ENCODE measurements at places on chromosomes 2 and 18.

- no peak for DNase-seq
These were observed 86.7 kb downstream of the ACAA2 start for GRCh38 chr18:49726675-49726963.

- DNase-seq = no peak
These were observed 149.0 kb upstream of the ZNF516 start for GRCh38 chr18:76643996-76644395.

- DNase-seq = no peak
These were observed 5.8 kb downstream of the MYCN start for GRCh38 chr2:15945909-15946705.

GRCh38 chr2:150088538-150088937, 398.9 kb downstream of the RND3 start:
- DNase-seq = no peak

- DNase-seq = no peak
These were observed 151.3 kb upstream of the THUMPD2 start for GRCh38 chr2:39930175-39930917.

DNA sequence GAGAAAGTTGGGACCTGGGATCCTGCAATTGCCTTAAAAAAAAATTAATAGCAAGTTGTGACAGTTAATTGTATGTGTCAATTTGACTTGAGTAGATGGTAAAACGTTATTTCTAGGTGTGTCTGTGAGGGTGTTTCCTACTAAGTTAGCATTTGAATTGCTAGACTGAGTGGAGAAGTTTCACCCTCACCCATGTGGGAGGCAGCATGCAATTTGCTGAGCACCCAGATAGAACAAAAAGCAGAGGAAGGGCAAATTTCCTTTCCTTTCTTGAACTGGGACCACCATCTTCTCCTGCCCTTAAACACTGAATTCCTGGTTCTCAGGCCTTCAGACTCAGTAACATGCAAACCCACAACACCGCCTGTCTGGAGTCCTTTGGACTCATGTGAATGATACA, 455.7 kb downstream of the GALR1 start:
- DNase-seq = no peak

DNA sequence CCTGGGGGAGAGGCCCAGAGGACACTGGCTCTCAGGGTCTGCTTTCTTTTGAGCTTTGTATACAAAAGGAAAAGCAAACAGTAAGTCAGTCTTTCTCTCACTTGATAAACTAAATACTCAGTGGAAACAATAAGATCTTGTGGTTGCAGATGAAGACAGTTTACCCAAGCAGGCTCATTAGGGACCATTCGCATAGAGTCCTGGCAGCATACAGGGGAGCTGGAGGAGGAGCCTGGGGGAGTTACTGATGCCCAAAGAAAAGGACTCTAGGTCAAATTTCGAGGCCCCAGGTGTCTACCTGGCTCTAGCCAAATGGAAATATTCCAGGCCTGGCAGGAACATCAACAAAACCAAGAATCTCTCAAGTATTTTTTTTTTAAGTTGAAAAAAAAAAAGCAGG, 225.3 kb downstream of the CNTNAP5 start:
- DNase-seq = no peak

DNA sequence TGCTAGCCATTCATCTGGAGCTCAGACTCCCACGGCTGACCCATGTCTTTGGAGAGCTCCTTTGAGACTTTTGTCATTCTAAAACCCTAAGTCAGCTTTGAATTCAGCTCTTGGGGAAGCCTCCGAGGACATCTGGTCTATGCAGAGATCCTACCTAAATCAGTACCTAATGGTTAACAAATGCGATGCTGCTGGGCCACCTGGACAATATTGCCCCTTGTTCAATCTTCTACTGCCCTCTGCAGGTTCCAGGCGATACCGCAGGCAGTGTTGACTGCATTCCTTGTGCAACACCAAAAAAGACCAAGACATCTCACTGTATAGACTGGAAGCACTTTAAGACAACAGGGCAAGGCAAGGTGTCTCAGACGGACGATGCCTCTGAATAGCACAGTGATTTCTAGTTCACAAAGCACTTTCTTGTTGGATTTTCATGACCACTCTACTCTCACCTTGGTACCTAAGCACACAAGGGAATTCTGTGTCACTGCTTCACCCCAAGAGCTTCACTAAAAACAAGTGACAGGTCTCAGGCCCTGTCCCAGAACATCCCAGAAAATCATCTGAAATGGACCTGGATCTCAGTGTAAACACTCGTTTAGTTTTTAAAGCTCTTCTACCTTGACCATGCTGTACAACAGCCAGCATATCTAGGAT, 80.9 kb downstream of the XDH start:
- peak; percentile 77 for DNase-seq

DNA sequence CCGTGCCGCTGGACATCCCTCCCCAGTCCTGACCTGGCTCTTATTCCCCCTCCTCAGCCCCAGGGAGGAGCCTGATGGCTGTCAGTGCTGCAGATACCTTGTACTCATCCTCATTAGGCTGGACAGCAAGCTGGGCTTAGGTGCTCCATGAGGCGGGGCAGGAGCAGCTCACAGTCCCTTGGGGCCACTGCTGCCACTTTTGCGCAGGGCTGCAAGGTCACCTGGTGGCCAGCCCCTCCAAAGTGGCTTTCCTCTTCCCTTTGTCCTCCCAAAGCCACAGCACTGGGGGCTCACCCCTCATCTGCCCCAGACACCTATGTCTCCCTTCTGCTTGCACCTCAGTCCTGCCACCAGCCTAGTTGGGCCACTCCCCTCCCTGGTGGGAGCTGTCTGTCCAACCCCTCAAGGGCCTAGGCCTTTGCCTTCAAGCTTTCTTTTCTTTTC, 60.8 kb downstream of the FAM168B start:
- no peak for DNase-seq

DNA sequence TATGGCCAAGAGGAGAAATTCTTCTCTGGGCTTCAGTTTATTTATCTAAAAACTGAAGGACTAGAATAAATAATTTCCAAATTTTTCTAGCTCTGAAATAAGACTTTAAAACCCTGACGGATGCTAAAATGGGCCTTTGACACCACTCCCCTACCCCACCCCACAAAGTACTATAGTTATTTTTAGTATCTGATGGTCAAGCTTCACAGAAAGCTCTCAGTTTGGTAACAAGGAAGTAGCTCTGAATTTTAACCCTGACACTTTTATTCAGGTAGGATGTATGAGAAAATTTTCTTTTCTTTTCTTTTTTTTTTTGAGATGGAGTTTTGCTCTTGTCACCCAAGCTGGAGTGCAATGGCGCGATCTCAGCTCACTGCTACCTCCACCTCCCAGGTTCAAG, 2.4 kb downstream of the RBKS start:
- no peak for DNase-seq

DNA sequence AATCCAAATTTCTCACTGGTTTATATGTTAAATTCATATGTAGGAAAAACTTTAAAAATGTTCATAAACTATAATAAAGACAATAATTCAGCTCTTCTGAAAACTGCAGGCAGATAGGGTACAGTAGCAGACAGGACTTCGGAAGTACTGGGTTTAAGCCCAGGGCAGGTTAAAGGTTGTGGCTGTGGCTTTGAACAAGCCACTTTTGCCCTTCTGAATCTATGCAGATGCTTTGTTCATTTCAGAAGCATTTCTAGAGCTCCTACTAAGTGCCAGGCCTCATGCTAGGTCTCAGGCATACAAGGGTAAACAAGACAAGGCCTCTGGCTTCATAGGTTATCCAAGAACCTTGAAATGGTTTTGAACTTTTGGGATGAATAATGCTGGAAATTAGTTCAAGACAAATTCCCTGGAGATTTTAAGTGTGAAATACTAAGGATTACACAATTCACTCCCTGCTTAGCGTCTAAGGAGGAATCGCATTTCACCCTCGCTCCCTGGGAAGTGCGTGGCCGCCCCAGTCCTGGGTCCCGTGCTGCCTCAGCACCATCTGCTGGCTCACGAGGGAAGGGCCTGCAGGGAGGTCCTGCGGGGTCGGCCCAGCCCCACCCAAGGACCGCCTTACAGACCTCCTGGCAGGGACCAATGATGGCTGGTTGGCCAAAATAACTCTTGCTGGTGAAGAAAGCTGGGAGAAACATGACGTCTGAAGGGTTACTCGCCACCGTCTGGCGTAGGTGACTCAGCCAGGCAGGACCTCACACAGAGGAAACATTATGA, 67.7 kb upstream of the L3MBTL4 start:
- DNase-seq = peak; percentile 0

DNA sequence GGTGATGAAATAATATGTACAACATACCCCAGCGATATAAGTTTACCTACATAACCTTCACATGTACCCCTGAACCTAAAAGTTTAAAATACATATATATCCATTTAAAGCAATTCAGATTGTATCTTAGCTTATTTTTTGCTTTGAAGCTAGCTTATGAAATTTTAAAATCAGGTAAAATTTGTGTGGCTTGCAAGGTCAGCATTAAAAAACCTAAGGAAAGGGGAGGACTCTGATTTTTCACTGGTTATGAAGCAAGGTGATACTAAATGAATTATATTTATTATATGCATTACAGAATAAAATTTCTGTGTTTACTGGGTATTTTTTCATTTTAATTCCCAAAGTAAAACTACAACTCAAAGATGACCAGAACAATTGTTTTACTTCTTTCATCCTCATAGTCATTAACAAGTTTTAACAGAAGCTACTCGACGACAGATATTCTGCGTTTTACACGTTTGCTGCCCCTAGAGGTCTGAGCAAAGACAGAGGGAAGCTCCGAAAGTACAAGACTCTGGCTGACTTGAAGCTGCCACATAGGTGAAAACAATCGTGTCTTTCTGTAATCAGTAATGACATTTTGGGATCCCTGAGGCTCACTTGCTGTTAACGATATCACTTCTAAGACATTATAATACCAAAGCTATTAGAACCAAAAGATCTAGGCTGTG, 17.1 kb downstream of the PKP4 start:
- no peak for DNase-seq

DNA sequence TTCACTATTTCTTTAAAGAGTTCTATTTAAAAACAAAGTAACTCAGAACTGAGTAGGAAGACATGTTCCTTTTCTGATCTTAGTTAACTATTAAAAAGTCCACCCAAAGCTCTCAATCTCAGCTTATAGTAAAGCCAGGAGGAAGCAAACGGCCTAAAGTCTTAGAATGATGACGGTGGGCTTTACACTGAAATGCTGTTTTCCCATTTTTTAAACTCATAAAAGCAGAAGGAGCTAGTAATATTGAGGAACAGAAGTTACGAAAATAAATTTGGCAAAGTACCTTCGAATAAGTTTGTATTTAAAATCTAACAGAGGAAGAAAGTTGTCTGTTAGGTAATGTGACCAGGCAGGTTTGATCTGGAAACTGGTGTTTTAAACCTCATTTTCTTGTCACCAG, 111.1 kb downstream of the ZNF532 start:
- DNase-seq = no peak

DNA sequence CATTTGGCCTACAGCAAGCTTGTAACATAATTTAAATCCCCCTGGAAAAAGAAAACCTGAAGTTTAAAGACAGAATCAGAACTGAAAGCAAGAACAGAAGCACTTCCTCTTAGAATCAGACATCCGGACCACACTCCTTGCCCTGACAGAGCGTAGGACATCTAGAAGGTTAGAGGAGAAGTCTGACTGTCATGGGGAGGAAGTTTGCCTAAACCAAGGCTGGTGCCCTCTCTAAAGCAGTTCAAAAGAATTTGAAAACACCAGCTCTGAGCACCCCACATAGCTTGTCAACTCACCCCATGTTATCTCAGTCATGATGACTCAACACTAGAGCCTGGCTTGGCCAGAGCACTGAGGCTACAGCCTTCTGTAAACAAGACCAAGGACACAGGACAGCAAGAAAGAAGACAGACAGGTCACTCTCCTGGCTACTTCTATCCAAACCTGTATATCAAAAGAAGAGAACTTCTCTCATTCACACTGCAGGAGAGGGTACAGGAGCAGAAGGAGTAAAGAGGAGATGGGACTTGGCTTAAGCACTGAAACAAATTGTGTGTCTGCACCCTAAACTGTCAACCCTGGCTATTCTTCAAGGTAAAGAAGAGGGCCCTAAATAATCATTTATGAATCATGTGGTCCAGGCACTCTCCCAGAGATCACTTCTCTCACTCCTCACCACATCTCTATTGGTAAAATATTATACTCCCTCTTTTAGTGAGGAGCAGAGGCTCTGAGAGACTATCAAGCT, 198.6 kb downstream of the MEMO1 start:
- DNase-seq = peak; percentile 28

DNA sequence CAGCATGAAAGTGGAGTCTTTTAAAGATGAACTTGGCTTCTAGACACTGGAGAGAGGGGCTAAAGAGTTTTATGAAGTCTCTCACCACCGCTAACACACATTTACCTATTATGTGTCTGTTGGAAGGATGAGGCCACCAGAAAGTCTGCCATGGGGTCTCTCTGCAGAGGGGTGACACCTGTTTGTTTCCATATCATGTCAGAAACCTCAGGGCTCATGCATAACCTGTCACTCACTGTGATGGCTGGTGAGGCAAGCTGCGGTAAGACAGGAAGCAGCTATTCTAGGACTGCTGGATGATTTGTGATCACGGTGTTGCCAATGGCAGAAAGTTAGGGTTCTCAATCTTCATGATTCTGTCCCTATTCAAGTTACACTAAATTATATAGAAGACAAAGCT, 60.8 kb upstream of the DNMT3A start:
- DNase-seq = no peak

- no peak for DNase-seq
These were observed 212.6 kb upstream of the SP5 start for GRCh38 chr2:170502361-170503130.

- no peak for DNase-seq
These were observed 13.0 kb upstream of the SLC9A2 start for GRCh38 chr2:102606353-102606752.

DNA sequence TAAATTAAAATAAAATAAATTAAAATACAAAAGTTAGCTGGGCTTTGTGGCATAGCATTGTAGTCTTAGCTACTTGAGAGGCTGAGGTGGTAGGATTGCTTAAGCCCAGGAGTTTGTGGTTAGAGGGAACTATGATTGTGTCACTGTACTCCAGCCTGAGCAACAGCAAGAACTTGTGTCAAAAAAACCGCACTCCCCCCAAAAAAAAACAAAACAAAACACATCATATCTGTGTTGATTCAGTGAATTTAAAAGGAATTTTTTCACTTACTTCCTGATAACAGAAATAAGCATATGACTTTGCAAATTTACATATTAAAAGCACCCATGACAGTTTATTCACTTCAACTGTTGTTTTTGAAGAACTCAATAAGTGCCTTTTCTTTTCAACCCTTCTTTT, 68.1 kb upstream of the PELI1 start:
- peak; percentile 48 for DNase-seq

Data from CD4-positive, alpha-beta T cell treated with Interleukin-1 beta for 1 hour (primary cell).